ENCODE measurements at places on chromosomes 6 and 20.

DNA sequence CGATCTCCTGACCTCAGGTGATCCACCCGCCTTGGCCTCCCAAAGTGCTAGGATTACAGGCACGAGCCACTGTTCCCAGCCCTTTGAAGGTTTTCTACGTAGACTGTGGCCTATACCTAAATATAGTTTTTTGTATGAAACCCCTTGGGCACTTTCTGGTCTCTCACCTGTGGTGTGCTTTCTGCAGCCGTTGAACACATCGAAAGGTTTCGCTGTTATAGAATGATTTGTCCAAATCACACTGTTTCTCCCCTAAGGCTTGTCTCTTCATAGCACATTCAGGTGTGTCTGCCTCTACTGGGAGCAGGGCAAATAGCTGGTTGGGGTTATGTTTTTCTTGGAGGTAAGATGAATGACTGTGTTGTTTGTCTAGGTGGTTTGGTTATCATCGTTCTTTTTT, 597.9 kb downstream of the RNF144B start:
- no peak for DNase-seq

DNA sequence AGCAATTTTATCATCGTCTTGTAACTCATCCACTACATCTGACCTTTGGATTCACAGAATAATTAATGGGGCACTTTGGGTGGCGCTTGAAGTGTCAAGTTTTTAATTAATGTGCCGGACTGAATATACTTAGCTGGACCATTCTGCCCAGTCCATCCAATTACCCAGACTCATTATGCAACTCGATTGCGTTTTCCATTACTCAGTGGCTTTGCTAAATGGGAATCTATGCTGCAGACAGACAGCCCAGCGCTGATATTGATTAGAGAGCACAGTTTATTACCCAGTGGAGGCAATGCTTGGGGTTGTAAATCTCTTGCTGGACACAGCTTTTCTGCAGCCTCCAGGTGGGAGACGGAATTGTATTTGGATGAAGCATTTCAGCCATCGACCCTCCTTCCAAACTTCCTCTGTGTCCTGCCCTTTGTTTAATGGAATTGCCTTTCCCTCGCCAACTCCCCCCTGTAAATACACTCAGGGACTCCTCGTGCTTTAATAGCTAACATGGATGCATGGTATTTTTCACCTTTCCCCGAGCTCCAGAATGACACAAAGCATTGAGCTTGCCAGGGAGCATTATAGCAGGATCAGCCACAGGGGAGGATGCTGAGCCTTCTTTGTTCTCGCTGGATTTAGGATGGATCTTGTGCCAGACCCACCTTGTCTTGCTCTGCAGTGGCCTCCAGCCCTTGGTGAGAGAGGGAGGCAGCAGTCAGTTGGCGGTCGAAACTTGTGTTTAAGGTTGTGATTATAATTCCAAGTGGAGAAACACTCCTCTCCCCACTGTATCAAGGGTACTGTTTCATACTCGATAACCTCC, 59.7 kb downstream of the EDN3 start:
- no peak for DNase-seq

DNA sequence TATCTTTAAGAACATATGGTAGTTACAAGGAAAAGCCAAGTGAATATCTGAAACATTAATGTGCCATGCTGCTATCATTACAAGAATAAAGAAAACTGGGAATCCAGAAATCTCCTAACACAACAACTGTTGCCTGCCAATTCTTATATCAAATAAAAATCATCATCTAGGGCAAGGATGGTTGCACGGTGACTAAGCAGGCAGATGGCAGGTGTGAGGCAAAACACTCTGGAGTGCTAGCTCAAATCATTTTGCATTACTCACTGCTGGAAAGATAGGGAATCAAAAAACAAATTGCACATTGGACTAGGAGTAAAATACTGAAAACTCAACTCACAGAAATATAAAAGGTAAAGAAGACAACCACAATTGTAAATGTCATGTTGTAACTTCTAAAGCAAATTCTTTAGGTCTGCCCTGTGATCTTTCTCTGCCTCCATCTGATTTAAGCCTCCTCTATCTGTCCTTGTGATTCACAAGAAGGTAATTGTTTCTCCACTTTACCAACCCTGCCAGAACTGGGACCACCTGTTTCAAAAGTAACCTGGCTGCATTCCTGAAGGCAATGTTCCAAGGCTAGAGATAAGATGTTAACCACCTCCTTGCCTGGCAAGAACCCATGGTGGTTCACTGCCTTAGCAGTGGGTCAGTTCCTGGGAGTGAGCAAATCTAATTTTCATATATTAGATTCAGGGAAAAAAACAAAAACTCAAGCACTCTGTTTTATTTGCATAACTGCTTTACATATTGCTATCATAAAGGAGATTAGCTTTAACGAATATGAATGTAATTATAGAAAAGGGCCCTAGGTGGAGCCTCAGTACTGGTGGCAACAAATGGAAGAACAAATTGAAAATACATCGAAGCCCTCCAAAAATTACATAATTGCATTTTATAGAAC, 33.1 kb upstream of the LCA5 start:
- DNase-seq: peak; percentile 45

DNA sequence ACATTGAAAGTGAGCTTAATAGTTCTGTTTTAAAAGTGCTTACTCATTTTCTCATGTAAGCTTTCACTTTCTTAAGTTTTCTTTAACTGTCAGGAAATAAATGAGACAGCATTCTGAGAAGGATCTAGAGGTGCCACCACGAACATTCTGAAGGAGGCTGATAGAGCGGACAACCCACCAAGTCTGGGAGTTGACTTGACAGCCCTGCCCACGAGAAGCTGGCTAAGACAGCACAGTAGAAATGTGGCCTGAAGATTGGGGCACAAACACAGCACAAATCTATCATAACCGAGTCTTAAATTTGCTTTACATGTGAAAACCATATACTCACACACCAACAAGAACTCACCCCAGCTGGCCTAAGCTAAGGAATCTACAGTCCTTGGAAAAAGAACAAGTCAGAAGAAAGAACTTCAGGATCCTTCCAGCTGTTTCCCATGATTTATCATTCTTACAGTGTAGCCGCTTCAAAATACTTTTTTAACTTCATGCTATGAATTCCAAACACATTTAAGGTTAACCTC, 144.2 kb upstream of the TNFAIP3 start:
- no peak for DNase-seq

GRCh38 chr6:165676435-165677068, 13.5 kb upstream of the PDE10A start:
- DNase-seq: no peak

GRCh38 chr6:85464260-85464644, 14.4 kb downstream of the NT5E start:
- no peak for DNase-seq

GRCh38 chr6:156873654-156874380, 96.6 kb downstream of the ARID1B start:
- DNase-seq: no peak

Measured in T47D (cell line).